ENCODE measurements at places on chromosomes 5 and 9. TPM values are rescaled to one million over a fixed set of nuclear protein-coding genes. Genes with fewer than 3 reads are reported as not detected.

Gene DRD1
- not detected for total RNA-seq

Gene FOXD4L6
- not detected for total RNA-seq

Gene KCTD16
- 0.25 TPM for total RNA-seq

Gene NOL6
- 25.3 TPM for total RNA-seq

Gene STC2
- 2.9 TPM for total RNA-seq

Gene ARSI
- total RNA-seq, result 4.7 TPM

Gene CDC20B
- total RNA-seq, result not detected

Gene INSL4
- total RNA-seq, result not detected

Gene RLN2
- not detected for total RNA-seq

Gene KIF24
- total RNA-seq, result 0.49 TPM

Gene PCDHA7
- total RNA-seq, result 0.49 TPM

Gene PIP5K1B
- 2.9 TPM for total RNA-seq

Gene IQGAP2
- total RNA-seq, result 8.6 TPM

Gene PCDHGA4
- 3.9 TPM for total RNA-seq

Gene PCDHA1
- total RNA-seq, result not detected

Gene KIF12
- total RNA-seq, result not detected

Gene PNPLA7
- 16.2 TPM for total RNA-seq

Gene CDC25C
- 2.0 TPM for total RNA-seq

Gene HTR1A
- not detected for total RNA-seq

Gene CCDC69
- total RNA-seq, result 84.5 TPM

Gene FAM163B
- total RNA-seq, result not detected

Gene PAEP
- not detected for total RNA-seq

Gene NUTM2G
- total RNA-seq, result not detected

Gene IRX2
- total RNA-seq, result 3.7 TPM
